ENCODE measurements at places on chromosomes 4 and X.

- no peak for DNase-seq
Observed at GRCh38 chr4:55439023-55439422, 43.3 kb downstream of the TMEM165 start.

- DNase-seq: no peak
Observed at GRCh38 chr4:15100994-15101695, 98.9 kb downstream of the CPEB2 start.

GRCh38 chrX:155231163-155231562, 14.9 kb downstream of the VBP1 start:
- DNase-seq: no peak

DNA sequence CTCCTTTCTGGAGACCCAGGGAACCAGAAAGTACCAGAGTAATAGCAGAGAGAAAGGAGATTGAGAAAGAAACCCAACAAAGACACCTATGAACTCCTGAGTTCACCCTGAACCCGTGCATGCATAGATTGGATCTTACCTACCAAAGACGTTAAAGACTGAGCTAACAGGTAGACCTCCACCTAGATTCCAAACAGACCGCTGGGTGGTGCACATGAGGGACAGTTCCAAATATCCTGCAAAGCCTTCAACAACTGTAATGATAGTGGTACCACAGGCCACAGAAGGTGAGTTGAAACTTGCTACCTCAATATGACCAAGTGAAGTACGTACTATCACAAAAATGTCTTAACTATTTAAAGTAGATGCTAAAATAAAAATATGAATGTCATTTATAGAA, 34.0 kb upstream of the NR0B1 start:
- DNase-seq: peak; percentile 35

- DNase-seq: no peak
Observed at GRCh38 chrX:53398216-53398615, 24.2 kb downstream of the SMC1A start.

DNA sequence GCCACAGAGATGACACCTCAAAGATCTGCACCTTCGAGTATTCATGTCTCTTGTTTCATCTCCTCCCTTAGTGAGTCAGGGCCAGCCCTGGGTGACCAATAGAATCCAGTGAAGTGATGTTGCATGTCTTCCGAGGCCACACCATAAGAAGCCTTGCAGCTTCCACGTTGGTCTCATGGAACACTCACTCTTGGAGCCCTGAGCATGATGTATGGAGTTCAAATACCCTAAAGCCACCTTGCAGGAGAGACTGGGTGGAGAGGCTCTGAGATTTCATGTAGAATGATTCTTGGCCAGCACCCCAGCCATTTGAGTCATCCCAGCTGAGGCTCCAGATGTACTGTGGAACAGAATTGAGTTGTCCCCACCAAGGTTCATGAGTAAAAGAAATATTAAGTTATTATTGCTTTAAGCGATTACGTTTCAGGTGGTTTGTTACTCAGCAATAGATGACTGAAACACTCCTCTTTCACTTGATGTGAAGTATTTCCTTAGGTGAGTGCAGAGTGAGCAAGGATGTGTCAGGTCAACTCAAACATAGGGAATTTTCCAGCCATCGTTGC, 5.0 kb upstream of the RP2 start:
- no peak for DNase-seq

DNA sequence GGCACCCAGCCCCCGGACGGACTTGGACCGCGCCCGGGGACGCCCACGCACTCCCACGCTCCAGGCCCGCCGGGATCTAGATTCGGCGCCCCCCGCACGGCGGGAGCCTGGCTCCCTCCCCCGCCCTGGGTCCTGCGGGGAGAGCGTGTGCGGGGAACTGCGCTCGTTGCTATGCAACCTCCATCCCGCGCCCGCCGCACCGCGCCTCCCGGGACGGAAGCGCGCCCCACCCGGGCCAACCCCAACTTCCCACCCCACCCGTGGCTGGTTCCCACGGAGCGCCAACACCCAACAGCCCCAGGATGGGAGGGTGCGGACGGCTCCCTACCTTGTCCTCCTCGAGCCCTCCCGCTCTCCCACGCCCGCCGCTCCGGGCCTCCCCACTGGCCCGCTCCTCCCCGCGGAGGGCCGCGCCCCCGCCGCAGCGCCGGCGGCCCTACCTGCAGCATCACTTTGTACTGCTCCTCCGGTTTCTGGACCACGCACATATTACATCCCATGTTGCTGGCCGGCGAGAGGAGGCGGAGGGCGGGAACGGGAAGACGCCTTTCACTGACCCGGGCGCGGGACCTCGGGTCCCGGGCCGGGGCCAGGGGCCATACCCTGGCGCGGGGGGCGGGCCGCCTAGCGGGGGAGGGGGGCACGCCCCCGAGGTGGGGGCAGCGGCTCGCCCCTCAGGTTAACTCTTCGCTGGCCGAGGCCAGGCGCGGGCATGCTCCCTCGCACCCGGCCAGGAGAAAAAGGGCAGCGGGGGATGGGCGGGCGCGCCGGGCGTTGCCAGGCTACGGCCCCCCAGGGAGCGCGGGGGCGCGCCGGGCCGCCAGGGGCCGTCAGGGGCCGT, at the start of gene PDZD4:
PDZD4 (minus strand) TSS at position 746 of the 841 bp plus-strand sequence; CDS start at position 500, 246 bp downstream.
- DNase-seq: peak; percentile 58

- DNase-seq: no peak
Observed at GRCh38 chr4:41609851-41610250, 71.9 kb downstream of the LIMCH1 start.

- DNase-seq: no peak
Observed at GRCh38 chrX:10356979-10357378, 200.2 kb downstream of the CLCN4 start.

- no peak for DNase-seq
Observed at GRCh38 chr4:151568966-151569365, 160.0 kb downstream of the FHIP1A start.
